ENCODE measurements at places on chromosomes 16 and 17.

GRCh38 chr16:27421961-27422740 is 20.2 kb downstream of the IL21R start:
- DNase-seq, result no peak

- DNase-seq, result peak; percentile 42
Observed at GRCh38 chr17:28954886-28955285, 3.6 kb upstream of the PHF12 start.

- no peak for DNase-seq
Observed at GRCh38 chr16:70701596-70701995, 15.7 kb upstream of the MTSS2 start.

- DNase-seq, result no peak
Observed at GRCh38 chr16:79272141-79272577, 328.4 kb downstream of the MAF start.

DNA sequence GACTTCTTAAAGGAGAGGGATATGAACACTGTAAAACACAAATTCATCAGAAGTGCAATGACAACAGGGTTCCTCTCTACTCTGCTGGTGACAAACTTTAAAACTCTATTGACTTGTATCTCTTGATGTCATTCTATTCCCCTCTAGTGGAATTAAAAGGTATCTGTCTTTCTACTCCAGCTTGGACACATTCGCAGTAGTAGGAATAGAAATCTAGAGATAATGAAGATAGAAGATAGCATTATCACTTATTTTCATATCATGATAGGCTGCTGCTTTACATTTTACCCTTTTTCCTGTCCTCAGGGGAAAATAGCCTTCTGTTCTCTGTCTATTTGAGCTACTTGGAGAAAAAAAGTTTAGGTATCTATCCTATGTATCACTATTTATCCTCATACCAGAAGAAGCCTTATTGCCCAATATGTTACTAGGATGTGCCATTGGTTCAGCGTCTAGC is 209.6 kb upstream of the CACNG5 start:
- no peak for DNase-seq

Data from sciatic nerve (tissue), 2 donors.